Stimulated activated CD4-positive, alpha-beta T cell treated with anti-CD3 and anti-CD28 coated beads, Interleukin-1b, Interleukin-23, amount 100 ng/mL, for 1 hour (primary cell): ENCODE measurements at places on chromosomes 3 and 15.
A peak's percentile ranks its signal among the peaks of the same experiment; 100 is the strongest.

GRCh38 chr15:36658312-36658711 is 78.9 kb downstream of the CDIN1 start:
- no peak for DNase-seq

DNA sequence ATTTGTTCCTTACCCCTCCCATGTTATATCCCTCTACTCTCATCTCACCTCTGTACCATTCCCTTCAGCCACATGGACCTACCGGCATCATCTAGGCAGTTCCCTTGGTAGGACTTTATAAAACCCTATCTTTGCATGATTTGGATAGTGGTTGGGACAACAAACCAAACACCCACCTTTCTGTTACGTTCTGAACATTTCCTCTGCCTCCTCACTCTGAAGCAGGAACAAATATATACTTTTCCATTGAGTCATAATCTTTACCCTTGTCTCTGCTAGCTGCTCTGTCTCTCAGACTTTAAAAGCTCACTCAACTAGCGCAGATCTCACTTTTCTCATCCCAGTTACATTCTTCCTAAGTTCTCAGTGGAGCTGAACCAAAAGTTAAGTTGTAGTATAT is 17.8 kb downstream of the UBXN7 start:
- DNase-seq = no peak

DNA sequence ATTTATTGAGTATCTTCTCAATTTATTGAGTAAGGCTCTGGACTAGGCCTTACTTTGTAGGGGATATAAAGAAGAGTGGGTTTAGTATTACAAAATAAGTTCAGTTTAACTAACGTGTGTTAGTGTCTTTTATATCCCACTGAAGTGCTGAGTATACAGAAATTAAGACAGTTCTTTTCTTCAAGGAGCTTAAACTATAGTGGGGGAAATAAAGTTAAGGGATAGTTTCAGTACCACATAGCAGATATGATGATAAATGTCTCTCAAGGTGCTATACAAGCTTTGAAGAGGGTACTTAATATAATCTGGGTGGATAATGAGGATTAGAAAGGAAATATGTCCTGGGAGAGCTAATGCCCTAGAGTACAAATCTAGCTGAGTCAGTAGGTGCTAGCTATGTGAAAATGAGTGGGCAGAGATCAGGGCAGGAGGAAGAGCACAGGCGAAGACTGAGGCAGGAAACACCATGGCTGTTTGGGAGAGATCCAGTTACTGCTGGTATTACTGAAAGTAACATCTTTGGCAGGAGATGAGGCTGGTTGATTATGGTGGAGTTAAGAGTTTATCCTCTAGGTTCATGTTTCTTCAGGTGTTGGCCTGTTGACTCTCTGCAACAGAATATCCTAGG is 46.0 kb downstream of the TEX9 start:
- no peak for DNase-seq

- DNase-seq = peak; percentile 46
Measured at GRCh38 chr3:18425641-18426257, 610 bp upstream of the SATB1 start.

- DNase-seq = no peak
Measured at GRCh38 chr15:27767918-27768640, 331.0 kb downstream of the OCA2 start.

DNA sequence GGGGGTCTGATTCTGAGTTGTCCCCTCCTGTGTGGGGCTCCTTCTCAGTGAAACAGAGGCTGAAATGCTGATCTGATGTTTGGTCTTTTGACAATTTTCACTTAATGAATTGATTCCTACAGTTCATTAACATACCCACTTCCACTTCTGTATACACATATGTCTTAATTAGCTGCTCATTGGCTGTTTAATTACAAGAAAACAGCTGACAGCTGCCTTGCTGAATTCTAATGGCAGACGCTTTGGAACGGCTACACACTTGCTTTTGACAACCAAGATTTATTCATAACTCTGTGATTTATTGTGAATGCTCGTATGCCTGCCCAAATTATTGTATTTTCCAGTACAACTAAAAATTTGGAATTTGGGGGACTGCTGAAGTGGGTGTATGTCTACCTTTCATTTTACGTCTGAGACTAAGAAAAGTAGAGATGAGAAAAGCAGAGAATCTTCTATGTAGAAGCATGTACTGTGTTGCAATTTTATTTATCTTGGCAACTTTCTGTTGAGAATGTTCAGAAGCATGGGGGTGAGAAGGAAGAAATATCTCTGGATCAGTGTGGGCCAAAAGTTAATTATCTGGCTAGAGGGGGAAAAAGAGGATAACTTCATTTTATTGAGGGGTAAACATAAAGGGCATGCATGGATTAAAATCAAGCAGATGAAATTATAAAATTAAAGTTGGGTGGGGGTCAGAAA is 46.5 kb upstream of the ICE2 start:
- DNase-seq = no peak

DNA sequence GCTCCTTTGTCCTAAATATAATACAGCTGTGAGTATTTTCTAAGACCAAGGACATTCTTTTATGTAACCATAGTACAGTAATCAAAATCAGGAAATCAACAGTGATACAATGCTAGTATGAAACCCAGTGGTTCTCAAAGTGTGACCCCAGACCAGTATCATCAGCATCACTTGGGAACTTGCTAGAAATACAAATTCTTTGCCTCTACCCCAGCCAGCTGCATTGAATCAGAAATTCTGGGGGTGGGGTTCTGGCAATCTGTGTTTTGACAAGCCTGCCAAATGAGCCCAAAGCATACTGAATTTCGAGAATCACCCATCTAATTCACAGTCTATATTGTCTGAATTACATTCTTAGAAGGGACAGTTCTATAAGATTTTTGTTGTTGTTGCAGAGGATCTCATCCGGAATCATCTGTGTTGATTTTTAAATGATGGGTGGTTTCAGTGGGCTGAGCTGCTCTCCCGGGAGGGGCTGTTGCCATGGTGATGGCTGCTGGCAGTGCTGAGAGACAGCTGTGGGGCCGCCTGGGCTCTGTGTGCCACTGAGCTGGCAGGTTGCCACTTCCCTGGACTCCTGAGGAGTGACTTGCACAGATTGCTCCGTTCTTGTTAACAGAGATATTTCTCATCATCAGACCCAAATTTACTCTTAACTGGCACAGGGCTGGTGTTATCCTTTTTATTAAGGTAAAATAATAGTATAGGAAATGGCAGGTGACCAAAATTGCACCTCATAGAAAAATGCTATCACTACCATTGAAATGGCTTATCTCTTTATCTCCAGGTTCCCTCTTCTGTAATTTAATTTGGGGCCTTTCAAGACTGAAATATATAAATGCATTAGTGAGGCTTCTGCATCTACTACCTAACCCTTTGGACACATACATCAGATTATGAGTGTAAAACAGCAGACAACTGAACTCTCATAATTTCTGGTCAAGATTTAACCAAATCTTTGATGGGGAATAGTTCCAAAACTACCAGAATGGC is 56.5 kb downstream of the NEK11 start:
- no peak for DNase-seq

- no peak for DNase-seq
Measured at GRCh38 chr15:23073890-23074646, 34.7 kb upstream of the TUBGCP5 start.

GRCh38 chr15:91116113-91117067 is 16.3 kb downstream of the SV2B start:
- no peak for DNase-seq

DNA sequence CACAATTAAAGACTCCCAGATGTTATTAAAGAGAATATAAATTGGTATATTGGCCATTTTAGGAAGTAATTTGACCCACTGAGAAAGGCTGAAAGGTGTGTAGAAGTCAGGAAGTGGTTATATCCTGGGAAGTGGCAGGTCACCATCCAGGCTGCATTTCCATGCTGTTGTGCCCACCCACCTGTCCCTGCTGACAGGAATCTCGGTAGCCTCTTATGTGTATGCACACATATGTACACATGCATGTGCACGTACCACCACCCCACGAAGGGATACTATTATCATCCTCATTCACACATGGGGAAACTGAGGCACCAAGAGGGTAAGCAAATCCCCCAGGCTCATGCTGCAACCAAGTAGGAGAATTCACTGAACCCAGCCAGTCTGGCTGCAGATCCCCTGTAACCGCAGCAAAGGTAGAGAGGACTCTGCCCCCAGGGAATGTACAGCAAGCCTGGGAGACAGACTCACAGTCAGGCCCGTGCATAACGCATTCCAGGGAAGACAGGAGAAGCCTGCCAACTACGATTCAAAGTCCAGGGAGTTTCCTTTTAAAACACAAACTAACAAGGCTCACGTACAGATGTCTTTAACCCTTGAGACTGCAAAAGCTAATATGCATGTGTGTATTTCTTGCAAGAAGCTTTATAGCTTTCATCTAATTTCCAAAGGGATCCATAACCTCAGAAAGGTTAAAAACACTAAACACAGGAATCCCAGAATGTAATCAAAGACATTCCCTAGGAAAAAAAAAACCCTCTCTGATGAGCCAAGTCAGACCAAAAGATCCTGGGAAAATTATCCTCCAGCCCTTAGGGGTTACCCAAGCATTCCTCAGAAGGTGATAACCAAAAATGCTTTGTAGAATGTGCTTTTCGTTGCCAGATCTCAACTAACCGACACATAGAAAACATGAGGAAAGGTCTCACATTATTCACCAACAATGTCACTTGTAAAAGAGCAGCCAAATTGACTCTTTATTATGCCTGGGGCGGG is 129.6 kb downstream of the ADAMTS17 start:
- no peak for DNase-seq

- DNase-seq = no peak
Measured at GRCh38 chr3:138374573-138375134, 26.3 kb downstream of the MRAS start.

GRCh38 chr3:134009345-134010000 is 20.3 kb downstream of the SLCO2A1 start:
- DNase-seq = no peak

DNA sequence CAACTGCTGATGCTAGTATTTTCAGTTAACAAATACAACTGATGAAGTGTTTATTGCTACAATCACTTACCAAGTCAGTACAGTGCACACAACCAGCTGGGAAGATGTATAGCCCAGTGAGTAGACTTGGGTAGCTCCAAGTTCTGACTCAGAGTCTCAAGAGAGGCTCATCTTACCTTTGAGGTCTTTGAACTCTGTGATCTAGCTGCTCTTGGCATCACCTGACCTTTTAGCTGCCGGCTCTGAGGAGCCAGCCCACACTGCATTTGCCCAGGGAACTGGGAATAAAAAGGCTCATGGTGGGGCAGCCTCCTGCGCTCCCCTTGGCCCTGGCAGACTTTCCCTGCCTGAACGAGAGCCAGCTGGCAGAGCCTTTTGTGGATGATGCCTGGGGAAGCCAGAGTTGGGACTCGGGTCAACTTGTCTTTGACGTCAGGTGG is 82.6 kb downstream of the CEMIP start:
- no peak for DNase-seq

- no peak for DNase-seq
Measured at GRCh38 chr15:47885920-47886319, 168.6 kb downstream of the SEMA6D start.
